Muscle of back (tissue), 13 donors: ENCODE measurements at places on chromosomes 7 and 10. TPM values are rescaled to one million over a fixed set of nuclear protein-coding genes. Genes with fewer than 3 reads are reported as not detected.

Gene OR13A1
- polyA plus RNA-seq, result not detected

- DNase-seq, result no peak
These were observed 41.2 kb downstream of the CALML3 start for GRCh38 chr10:5565671-5566581.

Gene HKDC1
- 0.11 TPM for polyA plus RNA-seq

DNA sequence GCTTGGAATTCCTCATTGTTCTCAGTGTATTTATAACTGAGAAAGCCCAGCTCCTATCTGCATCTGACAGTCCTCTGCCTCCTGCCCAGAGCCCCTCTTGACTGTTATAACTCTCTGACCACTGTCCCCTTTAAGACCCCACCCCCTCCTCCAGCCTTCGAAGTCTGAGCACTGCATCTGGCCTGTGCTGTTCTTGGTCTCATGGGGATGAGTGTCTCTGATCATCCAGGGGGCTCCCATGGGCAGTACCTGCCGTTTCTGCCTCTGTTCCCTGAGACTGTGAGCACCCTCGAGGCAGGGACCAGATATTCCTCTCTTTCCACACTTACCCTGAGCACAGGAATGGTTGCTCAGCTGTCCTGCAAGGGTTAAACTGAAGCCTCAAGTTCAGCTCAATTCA is 7.7 kb downstream of the GHRHR start:
- DNase-seq, result no peak

DNA sequence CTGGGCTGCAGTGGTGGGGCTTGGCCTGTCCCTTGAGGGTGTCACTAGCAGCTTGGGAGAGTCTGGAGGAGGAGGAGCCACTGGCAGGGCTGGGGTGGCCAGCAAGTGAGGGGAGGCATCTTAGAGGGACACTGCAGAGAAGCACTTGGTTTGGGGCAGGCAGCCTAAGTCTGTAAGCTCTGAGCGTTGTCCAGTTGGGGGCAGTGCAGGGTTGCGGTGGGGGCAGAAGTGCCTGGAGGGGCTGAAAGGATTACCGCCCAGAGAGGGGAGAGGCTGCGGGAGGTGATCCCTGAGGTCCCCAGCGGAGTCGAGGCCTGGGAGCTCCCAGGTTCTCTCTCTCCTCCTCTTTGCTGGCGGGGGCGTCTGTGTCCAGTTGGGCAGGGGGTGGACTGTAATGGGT is 7.4 kb downstream of the ADCYAP1R1 start:
- DNase-seq, result no peak

DNA sequence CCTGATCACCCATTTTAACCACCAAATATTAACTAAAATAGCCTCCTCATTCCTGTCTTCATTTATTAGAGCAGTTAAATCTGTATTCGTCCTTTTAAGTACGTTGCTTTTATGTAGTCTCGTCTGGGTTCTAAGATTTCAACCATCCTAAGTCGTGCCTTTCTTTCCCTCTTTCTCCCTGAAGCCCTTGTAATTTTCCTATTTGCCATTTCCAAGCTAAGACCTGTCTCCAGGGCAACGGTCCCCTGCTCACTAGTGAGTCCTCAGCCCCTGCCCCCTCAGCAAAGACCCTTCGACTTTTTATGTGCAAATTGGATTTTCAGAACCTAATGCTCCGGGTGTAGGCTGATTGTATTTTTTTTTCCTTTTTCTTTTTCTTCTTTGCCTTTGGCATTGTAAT is 16.1 kb upstream of the MEST start:
- DNase-seq, result no peak

DNA sequence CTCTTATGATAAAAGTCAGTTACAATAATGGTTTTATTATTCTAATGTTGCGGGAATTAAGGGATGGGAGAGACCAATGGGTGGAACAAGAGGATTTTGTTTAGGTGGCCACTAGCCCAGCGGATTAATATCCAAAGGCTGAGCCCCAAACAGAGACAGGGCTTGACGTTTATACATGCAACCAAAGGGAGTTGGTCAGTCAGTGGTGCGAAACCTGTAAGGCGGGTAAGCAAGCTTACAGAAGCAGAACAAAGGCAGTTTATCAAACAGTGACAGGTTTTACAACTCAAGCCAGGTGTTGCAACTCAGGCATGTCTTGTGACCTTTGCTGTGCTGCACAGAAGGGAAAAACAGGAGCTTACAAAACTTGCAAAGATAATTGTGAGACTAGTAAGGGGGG is 622.9 kb upstream of the MBL2 start:
- no peak for DNase-seq

GRCh38 chr7:12133865-12134264 is 77.2 kb upstream of the TMEM106B start:
- no peak for DNase-seq

Gene LIPJ
- not detected for polyA plus RNA-seq

Gene MKLN1
- 23.2 TPM for polyA plus RNA-seq

- DNase-seq, result no peak
These were observed 284.5 kb upstream of the SEMA3D start for GRCh38 chr7:85471307-85471706.

- no peak for DNase-seq
These were observed 30.4 kb downstream of the NRCAM start for GRCh38 chr7:108425714-108426275.

Gene LIPM
- polyA plus RNA-seq, result not detected

Gene PON3
- polyA plus RNA-seq, result 5.4 TPM

- no peak for DNase-seq
These were observed 206.5 kb upstream of the CNTNAP2 start for GRCh38 chr7:145909991-145910513.

Gene AUTS2
- 70.2 TPM for polyA plus RNA-seq

Gene PSPH
- 13.8 TPM for polyA plus RNA-seq

Gene GDF2
- not detected for polyA plus RNA-seq

GRCh38 chr7:150450491-150451001 is at the start of gene GIMAP8:
Gene GIMAP8, plus strand, starts transcription at chr7:150450630. Its CDS starts 16,069 bp downstream, at chr7:150466699.
- DNase-seq, result no peak

GRCh38 chr7:52695973-52696595 is 339.3 kb upstream of the POM121L12 start:
- DNase-seq, result no peak

DNA sequence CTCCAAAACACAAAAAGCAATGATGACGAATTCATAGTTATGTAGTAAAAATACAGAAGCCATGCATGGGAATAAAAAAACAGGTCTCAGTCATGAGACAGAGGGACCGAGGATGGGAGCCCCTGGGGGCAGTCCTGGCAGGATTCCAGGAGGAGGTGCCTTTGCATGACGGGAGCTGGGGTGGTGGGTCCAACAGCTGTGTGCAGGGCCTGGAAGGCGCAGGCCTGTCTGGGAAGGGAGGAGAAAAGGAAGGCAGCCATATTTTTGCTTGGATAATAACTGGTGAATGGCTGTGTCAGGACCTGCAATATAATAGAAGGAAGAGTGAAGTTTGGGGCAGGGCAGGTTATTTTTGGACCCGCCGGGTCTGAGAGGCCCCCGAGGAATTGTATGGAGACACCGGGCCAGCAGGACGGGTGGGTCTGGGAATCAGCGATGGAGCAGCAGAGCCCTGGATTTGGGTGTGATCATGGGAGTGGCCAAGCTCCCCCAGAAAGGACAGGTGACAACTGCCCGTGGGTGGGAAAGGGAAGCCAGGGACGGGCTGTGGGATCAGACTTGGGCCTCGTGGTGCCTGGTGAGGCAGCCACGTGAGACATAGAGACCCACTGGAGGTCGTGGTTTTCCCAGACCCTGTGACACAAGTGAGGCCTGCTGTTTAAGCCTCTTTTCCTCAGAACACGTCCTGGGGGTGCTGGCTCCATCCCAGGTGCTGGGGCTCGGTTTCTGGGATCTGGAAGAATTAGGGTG is 2.9 kb upstream of the JAKMIP3 start:
- no peak for DNase-seq

Gene FAM25A
- polyA plus RNA-seq, result not detected

DNA sequence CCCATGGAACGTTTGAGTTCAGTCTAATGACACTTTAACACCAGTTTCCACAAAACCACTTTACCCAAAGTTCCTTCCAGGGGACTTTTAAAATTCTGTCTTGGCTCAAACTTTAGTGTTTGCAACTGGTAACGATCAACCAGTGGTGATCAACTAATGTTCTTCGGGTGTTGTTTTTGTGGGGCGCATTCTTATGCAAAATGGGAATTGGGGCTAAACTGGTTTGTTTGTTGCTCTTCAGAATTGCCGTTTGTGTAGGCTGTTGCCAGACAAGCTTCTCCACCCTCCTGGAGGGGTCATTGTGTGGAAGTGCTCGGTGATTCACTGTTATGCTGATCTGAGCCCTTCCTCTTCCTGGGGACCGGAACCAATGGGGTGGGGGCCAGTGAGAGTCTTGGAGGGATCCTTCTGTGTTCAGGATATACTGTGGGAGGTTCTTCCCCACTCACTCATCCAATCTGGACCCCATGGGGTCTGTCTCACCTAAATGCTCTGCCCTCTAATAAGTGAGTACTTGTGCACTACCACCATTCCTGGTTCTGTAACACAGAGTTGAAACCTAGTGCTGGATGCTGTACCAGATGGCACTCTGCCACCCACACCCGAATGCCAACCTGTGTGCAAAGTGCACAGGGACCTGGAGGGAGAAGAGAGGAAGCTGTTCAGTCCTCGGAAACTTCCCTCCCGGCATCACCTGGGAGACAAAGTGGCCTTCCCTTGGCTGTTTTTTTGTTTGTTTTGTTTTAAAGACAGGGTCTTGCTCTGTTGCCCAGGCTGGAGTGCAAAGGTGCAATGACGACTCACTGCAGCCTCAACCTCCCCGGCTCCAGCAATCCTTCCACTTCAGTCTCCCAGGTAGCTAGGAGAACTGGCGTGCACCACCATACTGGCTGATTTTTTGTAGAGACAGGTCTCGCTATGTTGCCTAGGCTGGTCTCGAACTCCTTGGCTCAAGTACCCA is 2.1 kb downstream of the NFE2L3 start:
- DNase-seq, result no peak

DNA sequence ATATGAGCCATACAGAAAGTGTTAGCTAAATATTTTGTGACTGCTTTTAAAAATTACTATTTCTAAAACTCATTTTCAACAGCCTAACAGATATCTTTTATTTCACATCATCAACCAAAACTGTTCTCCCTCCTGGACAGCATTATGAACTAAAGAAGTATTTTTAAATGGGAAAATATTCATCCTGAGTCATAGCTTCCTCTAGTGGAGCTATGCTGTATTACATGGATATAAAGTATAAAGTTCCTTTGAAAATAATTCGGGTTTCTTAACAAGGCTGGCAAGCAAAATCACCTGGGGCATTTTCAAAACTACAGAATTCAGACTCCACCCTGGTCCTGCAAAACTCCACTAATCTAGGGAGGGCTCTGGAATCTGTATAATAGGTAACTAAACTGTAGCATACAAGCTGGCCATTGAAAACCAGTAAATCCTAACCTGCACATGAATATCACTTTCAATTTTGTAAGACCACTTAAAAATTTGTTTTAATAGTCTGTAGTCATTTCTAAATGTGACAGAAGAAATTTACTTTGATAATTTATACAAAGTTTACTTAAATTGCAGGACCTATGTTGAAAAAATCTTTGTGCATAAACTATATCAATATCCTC is 53.5 kb downstream of the SCIN start:
- DNase-seq, result no peak

DNA sequence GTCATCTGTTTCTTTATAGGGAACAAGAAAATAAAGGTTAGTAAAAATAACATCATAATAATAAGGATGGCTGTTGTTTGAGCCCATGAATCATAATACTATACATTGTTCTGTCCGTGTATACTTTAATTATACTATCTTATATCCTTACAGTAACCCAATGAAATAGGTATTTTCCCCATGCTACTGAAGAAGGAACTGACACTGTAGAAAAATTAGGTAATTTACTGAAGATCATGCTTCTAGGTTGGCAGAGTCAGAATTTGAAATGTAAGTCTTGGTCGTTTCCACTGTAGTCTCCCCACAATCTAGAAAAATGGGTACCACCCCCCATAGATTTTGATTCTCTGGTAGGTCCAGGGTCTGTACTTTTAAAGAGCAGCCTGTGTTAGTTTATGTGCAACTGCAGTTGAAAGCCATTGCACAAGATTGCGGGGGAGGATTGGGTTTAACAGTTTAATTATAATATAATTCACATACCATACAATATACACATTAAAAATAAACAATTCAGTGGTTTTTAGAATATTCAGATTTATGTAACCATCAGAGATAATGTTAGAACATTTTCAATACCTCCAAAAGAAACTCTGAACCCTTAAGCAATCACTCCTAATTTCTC is 47.7 kb downstream of the SHOC2 start:
- DNase-seq, result no peak

Gene TMEM140
- 11.2 TPM for polyA plus RNA-seq

GRCh38 chr10:69333205-69333604 is 54.9 kb downstream of the HK1 start:
- peak; percentile 33 for DNase-seq

- DNase-seq, result no peak
These were observed 1.7 kb downstream of the MEPCE start for GRCh38 chr7:100431286-100431735.

Gene ACBD7
- 0.95 TPM for polyA plus RNA-seq

Gene PROSER2
- polyA plus RNA-seq, result 5.7 TPM

- no peak for DNase-seq
These were observed 21.1 kb downstream of the KLLN start for GRCh38 chr10:87842220-87842641.

Gene OR6B1
- not detected for polyA plus RNA-seq

DNA sequence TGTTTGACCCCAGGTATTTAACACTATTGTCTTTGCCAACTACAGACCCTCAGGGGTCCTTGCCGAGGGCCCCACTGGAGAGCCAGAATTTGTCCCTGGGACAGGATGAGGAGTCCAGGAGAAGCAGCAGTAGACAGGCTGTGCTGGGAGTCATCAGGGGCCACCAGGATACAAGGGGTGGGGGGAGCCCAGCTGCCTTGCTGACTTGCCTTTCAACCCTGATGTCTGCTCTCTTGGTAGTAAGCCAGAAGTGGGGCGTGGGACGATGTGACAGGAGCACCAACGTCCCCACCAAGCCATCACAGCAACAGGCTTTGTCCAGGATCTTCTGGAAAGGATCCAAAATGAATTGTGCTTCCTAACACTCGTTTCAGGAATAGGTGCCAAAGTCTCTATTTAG is 62.4 kb upstream of the CDCA7L start:
- DNase-seq, result no peak

DNA sequence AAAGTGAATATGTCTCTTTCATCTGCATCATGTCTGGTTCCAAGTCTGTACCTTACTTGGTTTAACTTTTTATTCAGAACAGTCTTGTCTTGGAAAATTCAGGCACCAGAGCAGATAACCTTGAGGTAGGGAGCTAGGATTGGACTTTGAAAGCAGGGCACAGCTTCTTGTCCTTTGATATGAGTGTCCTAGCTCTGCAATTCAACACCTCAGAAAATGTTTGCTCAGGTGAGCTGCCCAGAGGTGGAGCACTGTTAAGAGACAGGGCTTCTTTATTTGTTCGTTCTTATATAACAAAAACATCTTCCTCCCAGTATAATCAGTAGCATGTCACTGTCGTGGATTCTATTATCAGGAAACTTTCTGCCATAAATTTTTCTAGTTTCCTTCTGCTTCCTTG is 118.3 kb downstream of the LRRC4 start:
- DNase-seq, result no peak

- DNase-seq, result no peak
These were observed 183.0 kb downstream of the RAPGEF5 start for GRCh38 chr7:22173685-22174573.

- no peak for DNase-seq
These were observed 233.3 kb upstream of the FOXP2 start for GRCh38 chr7:114181280-114181679.

GRCh38 chr10:30359373-30360206 is 10.5 kb upstream of the MTPAP start:
- peak; percentile 56 for DNase-seq

Gene TBXAS1
- 3.3 TPM for polyA plus RNA-seq

Gene CACNA2D1
- polyA plus RNA-seq, result 121 TPM

- DNase-seq, result no peak
These were observed 3.9 kb downstream of the MPP7 start for GRCh38 chr10:28298951-28299350.

Gene LRRC61
- 9.6 TPM for polyA plus RNA-seq
